ENCODE measurements at places on chromosomes 5 and 9.

DNA sequence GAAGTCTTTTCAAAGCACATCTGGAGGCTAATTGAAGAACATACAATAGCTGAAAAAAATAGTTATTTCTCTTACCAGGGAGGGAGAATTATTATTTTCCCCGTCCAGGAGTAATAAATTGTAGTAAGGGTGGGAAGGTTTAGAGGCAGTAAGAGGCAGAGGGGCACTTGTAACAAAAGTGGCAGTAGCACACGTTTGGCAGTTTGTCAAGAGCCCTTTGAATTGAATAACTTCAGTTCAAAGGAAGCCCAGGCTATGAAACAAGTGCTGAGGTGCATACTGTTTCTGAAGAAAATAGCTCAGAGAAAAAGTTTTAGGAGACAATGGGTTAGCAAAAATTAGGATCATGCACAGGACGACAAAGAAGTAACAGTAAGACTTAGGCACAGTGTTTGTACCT is 451.3 kb downstream of the LRRC70 start:
- DNase-seq: no peak

DNA sequence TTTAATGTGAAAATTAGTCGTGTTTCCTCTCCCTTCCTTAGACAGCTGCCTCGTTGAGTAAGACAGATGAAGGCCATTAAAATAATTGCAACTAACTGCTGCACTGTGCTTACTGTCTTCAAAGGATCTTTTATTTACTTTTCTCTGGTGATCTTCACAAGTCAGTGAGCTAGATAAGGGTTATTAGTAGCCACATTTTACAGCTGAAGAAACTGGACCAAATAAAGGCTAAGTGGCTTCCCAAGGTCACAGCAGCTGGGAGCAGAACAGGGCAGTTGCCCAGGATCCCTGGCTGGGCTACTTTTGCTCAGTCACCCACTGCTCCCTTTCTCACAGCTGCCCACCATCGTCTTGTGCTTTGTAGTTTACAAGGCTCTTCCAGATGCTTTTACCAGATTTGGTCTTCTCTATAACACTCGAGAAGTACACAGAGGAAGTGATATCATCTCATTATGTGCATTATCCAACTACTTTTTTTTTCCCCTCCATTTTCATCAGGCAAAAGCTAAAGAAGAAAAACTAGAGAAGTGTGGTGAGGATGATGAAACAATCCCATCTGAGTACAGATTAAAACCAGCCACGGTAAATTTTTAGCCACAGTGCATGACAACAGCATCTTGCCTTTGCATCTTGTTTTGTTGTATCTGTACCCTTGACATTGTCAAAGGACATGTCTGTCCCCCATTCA is 61.8 kb downstream of the ERAP1 start:
- DNase-seq: no peak

DNA sequence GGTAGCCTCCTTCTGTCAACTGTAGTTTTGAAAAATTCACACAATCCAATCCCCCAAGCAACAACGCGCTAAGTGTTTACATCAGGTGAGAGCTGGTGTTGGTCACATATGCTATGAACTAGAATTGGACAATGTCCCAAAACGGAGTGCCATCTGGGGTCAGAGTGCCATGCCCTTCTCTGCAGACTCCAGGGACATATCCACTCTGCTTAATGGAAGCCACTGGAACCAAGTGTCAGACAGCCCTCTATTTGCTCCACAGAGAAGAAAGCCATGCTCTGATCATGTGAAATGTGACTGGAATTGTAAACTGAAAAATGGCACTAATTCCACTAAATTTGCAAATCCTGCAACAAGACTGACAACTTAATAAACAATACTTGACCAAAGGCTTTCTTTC is 12.2 kb downstream of the ABCA1 start:
- no peak for DNase-seq

- no peak for DNase-seq
Measured at GRCh38 chr9:116646661-116647514, 40.2 kb upstream of the TRIM32 start.

- DNase-seq: no peak
Measured at GRCh38 chr9:83721509-83721908, 13.8 kb upstream of the UBQLN1 start.

DNA sequence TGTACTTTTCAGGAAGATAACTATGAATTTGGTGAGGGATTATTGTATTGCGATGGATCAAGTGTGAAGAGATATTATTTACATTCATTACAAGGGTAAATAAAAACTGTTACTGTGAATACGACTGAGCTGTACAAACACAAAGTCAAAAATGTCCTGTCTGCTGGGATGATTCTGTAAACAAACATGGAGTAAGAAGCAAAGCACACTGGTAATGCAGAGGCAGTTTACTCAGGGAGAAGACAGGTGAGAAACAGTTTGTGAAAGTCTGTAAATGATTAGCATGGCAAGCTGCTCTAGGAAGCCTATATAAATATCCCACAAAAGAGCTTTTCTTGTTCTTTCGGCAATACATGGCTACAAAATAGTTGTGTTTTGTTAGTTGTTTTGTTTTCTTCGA is 115.4 kb upstream of the GNA14 start:
- DNase-seq: no peak

DNA sequence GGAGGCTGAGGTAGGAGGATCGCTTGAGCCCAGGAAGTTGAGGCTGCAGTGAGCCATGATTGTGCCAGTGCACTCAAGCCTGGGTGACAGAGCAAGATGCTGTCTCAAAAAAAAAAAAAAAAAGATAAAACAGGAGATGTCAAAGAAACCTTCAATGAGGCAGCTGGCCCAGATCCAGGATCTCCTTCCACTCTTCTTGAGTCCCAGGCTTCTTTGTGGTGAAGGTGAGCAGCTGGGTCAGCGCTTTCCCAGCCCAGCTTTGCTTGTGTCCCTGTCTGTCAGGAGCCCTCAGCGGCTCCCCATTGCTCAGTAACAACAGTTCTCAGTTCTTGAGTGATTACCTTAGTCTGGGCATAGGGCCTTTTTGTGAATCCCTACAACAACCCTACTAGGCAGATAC is 69.4 kb upstream of the PSD2 start:
- no peak for DNase-seq

GRCh38 chr5:31754741-31755675 is 116.1 kb downstream of the PDZD2 start:
- DNase-seq: no peak

GRCh38 chr5:1896602-1897376 is 14.1 kb upstream of the IRX4 start:
- no peak for DNase-seq
